Mucosa of descending colon (tissue), 3 donors: ENCODE measurements at places on chromosomes 2 and 18. TPM values are rescaled to one million over a fixed set of nuclear protein-coding genes. Genes with fewer than 3 reads are reported as not detected.

The ZNF2 gene
- 7.0 TPM for total RNA-seq

DNA sequence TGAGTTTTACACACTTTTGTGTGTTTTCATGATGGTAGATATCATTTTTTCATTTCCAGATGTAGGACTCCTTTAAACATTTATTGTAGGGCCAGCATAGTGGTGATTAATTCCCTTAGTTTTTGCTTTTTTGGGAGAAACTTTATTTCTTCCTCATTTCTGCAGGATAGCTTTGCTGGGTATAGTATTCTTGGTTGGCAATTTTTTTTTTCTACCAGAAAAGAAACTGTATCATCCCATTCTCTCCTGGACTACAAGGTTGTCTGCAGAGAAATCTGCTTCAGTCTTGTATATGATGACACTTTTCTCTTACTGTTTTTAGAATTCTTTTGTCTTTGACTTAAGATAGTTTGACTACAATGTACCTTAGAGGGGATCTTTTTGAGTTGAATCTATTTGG, 37.8 kb upstream of the RHOB start:
- no peak for DNase-seq

The ATOH8 gene
- total RNA-seq, result 8.7 TPM

The COL6A3 gene
- 235 TPM for total RNA-seq

The CPO gene
- 0.32 TPM for total RNA-seq

The SLC35F5 gene
- 132 TPM for total RNA-seq

DNA sequence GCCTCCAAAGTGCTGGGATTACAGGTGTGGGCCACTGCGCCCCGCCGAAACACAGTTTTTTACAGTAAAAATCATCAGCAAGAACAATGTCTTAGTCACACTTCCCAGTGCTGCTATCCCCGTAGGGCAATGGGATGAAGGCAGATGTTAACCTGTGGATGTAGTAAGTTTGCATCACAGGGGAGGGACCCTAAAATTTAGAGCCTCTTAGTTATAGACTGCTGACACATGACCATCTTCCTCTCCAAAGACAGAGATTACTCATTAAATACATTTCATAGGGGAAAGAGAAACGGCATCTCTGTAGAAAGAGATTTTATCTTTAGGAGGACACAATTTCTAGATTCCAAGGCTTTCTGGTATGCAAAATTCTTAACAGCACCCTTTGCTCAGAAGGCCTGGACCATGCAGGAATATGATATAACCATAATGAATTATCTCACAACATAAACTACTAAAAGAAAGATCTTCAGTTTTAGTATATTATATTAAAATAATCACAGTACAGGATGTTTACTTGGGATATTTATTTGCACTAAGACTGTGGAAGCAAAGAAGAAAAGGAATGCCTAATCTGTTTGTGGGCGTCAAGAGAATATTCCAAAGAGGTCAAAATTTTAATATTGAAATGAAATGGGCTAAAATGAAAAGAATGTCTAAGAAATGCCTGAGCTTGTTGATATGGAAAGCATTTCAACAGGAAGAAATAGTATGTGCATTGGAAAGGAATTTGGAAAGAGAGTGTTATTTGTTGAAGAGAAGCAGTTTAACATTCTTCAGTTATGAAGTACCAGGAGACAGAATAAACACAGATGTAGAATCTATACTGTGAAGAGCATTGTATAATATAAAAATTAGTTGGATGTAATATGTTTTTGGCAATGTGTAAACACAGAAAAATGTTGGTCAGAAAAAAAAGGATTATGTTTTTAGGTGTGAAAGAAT, 1228.3 kb upstream of the CHAC2 start:
- DNase-seq, result no peak

DNA sequence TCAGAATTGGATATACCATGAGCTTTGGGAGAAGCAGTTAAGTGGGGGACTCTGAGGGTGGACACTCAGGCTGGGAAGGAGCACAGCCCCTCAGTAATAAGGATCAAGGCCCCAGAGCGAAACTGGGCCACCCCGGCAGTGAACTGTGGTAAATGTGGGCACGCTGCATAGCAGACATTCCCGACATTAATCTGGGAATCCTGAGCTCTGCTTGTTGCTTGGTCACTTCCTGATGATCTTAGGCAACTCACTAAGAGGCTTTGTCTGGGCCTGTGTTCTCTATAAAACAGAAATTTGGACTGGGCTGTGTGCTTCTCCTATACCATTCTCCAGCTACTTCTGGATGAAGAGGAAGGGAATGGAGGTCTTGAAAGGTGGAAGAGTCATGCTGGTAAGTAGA, 4.8 kb downstream of the TGFBRAP1 start:
- DNase-seq, result no peak

The MC4R gene
- not detected for total RNA-seq

The TUBA4B gene
- not detected for total RNA-seq

DNA sequence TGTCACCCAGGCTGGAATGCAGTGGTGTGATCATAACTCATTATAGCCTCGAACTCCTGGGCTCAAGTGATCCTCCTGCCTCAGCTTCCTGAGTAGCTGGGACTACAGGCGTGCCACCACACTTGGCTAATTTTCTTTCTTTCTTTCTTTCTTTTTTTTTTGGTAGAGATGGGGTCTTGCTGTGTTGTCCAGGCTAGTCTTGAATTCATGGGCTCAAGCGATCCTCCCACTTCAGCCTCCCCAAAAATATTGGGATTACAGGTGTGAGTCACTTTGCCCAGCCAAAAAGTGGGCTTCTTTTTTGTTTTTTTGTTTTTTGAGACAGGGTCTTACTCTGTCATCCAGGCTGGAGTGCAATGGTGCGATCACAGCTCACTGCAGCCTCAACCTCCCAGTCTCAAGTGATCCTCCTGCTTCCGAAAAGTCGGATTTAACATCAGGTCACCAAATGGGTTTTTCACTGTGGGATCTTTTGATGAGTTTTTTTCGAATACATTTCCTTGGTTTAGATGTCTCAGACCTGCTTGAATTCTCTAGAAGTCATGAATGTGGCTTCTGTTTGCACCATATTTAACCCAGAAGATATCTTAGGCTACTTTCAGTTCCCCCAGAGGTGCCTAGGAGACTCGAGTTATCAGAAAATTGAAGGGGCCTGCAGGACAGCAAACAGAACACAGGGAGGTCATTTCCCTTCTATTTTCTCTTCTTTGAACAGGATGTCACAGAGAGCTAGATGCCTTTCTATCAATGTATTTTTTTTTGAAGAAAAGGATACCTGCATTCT, 8.9 kb downstream of the RAB31 start:
- DNase-seq, result no peak

The PPP4R1 gene
- 79.6 TPM for total RNA-seq

GRCh38 chr2:196330645-196331044, 159.3 kb upstream of the STK17B start:
- DNase-seq, result no peak

GRCh38 chr2:43759195-43759594, 14.6 kb upstream of the DYNC2LI1 start:
- DNase-seq, result no peak

GRCh38 chr18:72965616-72966015, 97.8 kb upstream of the NETO1 start:
- no peak for DNase-seq

The HJURP gene
- total RNA-seq, result 3.6 TPM

DNA sequence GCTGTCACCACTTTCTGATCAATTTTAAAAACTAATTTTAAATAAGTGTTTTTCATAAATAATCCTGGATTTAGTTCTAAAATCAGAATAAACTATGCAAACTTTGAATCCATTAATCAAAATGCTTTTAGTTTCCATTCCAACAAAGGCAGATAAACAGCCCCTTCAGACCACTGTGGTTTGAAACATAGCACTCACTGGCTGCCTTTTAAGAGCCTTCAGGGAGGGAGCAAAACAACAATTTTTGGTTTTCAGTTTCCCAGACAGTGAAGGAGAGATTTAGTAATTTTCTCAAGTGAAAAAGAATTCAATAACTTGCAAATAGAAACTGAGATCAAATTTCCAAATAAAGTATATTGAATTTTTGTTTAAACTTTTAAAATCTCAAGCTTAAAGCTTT, 46.1 kb downstream of the CDK15 start:
- no peak for DNase-seq
